ENCODE measurements at places on chromosomes 3 and 15.

GRCh38 chr15:44468709-44469385 lies 41.4 kb downstream of the CTDSPL2 start:
- no peak for DNase-seq

DNA sequence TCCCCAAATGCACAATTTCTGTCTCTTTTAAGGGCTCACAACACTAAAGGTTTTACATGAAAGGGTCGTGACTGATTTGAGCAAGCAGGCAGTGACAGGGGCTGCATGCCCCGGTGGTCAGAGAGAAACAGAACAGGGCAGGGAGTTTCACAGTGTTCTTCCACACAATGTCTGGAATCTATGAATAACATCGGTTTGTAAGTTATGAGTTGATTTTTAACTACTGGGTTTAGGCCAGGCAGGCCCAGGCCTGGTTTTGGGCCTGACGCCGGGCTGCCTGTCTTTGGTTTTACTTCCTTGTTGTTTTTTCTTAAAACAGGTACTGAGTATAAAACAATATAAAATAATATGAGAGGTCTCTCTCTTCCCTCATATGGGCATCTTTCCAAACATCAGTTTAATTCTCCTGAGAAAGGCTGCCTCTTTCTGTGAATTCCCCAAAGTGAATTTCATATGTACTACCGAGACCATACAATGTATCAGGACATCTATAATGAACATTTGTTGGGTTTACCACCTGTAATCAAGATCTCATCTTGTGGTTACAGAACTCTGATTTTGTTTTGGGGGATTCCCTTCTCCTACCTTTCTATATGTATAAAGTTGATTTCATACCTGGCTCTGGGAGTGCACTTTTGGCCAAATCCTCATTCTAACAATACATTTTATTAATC lies 74.4 kb downstream of the CD200 start:
- DNase-seq, result no peak

DNA sequence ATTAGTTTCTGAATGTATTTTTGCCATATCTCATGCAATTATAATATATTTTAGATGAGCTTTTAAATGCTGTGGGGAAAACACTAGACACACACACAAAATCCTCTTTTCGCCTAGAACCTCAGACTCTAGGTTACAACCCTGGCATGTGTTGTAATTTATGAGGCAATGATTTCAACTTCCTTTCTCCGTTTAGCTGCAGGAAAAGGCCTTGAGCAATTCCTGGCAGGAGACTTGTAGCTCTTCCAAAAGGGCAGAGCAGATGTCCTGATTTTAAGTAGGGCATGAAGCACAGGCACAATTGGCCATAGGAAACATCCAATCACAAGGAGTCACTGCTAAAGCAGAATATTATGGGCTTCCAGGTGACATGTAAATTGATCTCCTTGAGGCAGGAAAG lies 82.0 kb downstream of the GPR156 start:
- no peak for DNase-seq

GRCh38 chr15:53974813-53975212 lies 3.4 kb upstream of the UNC13C start:
- no peak for DNase-seq

- DNase-seq, result no peak
Measured at GRCh38 chr15:59028387-59028955, 41.0 kb downstream of the RNF111 start.

Data from MM.1S (cell line).